ENCODE measurements at places on chromosomes 4 and X. TPM values are rescaled to one million over a fixed set of nuclear protein-coding genes. Genes with fewer than 3 reads are reported as not detected.

The PDGFC gene
- total RNA-seq = 8.7 TPM

The SRPX gene
- total RNA-seq = 6.5 TPM

DNA sequence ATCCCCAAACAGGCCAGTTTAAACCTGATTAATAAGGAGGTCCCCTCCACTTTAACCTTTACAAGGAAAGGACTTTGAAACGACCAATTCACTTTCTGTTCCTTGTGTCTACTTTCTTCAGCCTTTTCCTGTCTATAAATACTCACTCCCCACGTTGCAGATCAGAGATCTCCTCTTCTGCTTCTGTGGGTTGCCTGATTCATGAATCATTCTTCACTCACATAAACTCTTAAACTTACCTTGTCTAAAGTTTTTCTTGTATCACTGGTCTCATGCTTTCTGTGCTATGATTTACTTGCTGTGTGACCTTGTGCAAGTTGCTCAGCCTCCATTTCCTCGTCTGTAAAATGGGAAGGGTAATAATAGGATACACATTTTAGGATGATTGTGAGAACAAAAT is 236.1 kb downstream of the QDPR start:
- DNase-seq = no peak

GRCh38 chrX:13821738-13822137 is 4.8 kb upstream of the GPM6B start:
- DNase-seq = no peak

DNA sequence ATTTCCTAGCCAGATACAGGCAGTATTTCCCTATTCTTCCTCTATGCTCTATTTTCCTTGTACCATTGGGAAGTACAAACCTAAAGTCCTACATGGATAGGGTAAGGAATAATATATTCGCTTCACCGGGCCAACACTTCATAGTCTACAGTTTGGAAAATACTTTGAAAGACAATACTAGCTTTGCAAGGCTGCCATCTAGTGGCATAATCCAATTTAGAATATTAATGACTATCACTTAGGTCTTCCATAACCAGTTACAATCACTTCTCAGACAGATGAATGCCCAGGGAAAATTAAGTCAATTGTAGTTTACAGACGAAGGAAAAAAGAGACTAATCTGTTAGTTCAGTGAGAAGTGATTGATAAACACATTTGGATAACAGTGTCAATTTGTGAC is 141.0 kb upstream of the FAM47C start:
- no peak for DNase-seq

DNA sequence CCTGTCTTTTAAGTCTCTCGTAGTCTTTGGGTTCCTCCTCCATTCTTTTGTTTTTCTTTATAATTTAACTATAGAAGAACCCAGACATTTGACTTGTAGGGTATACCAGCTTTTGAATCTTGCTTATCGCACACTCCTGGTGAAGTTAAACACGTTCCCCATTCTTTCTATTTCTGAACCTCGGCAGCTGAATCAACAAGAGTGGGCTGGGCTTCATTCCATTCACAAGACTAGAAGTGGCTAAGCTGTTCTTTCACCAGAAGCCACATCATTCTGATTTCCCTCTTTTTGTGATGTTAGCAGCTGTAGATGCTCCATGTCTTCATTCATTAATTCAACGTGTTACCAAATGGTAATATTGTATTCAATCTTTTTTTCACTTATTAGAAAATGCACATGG is 167.9 kb downstream of the CORIN start:
- no peak for DNase-seq

DNA sequence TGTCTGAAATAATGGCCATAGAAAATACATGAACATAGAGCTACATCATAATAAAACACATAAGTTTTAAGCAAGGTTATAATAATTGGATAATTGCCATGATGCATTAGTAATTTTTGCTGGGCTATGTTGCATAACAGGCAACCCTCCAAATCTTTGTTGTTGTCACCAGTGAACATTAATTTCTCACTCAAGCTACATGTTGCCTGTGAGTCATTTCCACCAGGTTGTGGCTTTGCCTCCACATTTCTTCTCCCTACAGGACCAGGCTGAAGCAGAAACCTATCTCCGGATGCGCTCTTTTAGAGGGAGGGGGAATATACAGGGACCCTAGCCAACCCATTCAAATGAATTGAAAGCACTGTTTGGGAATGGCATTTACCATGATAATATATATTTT is 347.7 kb downstream of the GABRG1 start:
- DNase-seq = no peak

GRCh38 chr4:135201081-135201480 is 999.5 kb upstream of the PABPC4L start:
- DNase-seq = no peak

DNA sequence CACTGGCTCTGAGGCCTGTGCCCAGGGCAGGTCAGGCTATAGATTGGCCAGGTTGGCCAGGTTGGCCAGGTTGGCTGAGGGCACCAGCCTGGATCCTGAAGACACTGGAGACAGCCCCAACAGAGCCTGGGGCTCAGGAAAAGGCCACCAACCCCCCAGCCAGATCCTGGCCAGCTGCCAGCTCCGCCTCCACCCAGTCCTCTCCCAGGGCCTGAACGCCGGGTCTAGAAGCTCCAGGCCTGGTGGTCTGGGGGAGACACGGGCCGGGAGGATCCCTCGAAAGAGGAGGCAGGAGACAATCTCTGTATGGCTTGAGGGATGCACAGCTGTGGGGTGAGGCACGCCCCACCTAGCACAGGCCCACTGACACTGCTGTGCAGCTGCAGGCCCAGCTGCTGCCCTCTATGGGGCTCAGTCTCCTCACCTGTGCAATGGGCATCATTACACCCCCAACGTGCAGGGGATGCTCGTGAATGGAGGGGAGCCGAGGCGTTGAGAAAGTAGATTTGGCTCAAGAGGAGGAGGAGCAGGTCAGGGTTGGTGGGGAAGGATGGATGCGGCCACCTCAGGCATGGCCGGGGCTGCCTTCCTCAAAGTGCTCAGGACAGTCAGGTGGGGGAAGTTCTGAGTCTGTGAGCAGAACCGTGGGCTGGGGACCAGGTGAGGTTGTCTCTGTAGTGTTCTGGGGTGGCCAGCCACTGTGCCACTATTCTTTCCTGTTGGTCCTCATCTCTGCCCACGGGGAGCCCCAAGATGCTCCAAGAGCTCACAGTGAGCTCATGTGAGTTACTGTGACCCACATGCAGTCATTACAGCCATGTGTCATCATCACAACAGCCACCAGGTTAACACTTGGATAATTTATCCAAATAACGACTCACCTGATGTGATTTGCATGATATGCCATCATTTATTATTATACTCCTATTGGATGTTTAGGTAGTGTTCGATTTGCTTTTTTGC is 10.8 kb upstream of the GAGE10 start:
- DNase-seq = no peak

DNA sequence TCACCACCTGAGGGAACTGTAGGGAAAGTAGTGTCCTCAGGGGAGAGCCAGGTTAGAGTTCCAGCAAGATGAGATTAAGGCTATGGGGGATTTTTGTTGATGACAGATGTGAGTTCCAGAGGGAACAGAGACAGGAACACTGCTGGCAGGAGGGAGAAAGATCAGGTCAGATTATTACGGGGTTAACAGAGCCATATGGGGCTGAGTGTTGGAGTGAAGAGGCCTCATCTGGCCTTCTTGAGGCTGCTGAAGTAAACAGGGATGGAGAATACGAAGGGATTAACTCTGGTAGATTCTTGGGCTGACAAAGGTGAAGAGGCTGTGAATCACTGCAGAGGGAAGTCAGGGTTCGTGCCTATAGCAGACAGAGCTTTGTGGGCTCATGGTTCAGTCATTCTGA is 47.9 kb upstream of the POU4F2 start:
- DNase-seq = no peak

Data from dorsolateral prefrontal cortex (tissue), 122 donors.